NCI-H2171 (cell line): ENCODE measurements at places on chromosomes 16 and 17.

DNA sequence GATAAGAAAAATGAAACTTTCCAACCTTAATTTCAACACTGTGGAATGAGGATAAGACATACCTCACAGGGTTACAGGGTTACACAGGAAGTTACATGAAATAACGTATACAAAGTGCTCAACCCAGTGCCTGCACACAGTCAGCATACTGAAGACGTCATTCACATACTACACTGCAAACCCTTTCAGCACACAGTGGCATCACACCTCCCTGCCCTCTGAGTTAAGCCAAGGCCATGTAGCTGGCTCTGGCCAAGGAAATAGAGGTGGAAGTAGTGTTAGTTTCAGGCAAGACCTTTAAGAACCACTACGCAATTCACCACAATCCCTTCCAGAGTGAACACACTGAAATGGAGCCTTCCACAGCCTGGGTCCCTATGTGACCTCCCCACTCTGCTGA lies 46.6 kb upstream of the GSG1L start:
- no peak for DNase-seq

GRCh38 chr17:65783845-65784334 lies 222.4 kb upstream of the AXIN2 start:
- DNase-seq = no peak

GRCh38 chr17:29560316-29560715 lies 6.5 kb downstream of the ABHD15 start:
- peak; percentile 43 for DNase-seq

GRCh38 chr17:37567137-37567536 lies 42.1 kb downstream of the SYNRG start:
- DNase-seq = no peak

DNA sequence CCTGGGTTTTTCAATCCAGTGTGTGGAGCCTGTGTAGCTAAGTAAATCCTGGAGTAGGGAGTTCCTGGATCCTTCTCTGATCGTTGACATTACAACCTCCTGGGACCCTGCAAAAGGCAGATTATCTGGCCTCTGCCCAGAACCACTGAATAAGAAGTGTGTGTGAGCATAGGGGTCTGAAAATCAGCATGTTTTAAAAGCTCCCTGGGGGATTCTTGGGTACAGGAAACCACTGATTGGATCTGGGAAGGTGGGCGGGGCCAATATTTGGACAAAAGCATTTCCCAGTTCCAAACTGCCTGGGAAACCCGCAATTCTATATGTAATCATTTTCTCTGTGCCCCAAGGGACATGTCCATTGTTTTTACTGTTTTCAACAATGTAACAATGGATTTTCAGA lies 27.2 kb upstream of the BEAN1 start:
- peak; percentile 84 for DNase-seq

DNA sequence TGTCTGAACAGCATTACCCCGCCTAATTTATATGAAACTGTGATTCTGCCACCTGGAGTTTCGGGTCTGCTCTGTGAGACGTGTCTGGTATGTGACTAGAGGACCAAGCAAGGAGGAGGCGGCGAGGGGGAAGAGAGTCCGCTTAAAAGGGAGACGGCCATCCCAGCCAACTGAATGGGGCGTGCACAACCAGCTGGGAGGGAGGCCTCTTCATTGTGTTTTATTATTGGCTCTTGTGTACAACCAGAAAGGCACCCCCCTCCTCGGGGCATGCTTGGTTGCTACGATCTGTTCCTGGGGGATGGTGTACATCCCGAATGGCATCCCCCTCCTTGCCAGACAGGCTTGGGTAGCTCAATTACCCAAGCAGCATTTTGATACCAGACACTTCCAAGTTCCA lies 384.5 kb upstream of the SALL1 start:
- DNase-seq = no peak

DNA sequence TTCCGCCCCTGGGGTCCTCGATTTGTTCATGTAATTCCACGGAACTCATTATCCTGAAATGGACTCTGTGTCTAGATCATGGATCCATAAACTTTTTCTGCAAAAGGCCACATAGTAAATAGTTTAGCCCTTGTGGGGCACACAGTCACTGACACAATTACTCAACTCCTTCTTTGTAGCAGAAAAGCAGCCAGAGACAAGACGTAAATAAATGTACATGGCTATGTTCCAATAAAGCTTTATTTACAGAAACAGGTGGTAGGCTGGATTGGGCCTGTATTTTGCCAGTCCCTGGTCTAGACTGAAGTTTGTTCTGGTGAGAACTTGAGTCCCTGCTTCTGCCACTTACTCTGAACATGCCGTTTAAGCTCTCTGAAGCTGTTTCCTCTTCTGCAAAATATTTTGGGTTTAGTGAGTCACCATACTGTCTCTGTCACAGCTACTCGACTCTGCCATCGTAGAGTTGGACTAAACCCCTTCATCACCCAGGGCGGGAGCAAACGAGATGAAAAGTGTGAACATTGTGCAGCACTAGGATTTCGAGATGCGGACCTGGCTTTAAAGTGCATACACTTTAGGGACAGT lies 61.9 kb upstream of the FOXF1 start:
- no peak for DNase-seq

DNA sequence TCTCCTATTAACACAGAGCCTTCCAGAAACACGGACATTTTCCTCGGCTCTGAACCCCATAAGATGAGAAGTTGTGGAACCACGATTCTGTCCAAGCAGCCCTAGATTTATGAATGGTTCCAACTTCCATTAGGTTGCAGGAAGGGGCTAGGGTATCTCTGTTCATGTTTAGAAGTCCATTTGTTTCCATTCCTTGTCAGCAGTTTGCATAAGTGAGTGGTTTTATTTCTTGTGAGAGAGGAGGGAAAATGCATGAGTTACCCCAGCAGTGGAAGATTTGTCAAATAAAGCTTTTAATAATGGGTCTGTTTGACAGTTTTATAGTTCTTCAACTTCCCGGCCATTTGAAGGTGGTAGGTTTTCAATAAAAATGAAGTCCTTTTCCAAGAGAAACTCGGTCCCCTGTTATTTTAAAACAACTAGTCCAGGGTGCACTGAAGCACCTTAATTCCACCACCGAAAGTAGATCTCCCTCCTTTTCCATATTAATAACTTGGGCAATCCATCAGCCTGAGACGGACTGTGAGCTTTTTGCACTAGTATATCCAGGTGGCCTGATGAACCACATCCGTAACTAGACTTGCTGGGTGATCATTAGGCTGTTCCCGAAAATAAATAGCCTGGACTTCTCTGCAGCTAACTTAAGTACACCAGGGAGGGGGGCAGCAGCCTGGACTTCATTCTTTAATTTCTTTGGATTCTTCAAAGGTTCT lies 181.3 kb downstream of the TMEM114 start:
- no peak for DNase-seq

DNA sequence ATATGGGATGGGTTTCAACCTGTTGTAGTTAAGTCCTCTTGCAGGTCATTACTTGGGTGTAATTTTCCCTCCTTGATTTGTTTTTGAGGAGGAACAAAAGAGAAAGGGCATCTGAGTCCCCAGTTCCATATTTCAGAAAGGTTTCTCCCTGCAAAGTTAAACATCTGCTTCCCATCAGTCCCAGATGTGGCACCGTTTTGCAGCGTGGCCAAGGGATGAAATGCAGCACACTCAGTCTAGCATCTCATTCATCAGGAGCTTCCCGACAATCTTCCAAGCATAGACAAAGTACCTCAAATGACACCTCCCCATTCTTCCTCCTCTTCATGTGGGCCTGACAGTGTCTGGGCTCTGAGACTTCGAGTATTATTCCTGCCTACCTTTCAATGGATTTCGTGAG lies 363.7 kb upstream of the SOX9 start:
- no peak for DNase-seq

DNA sequence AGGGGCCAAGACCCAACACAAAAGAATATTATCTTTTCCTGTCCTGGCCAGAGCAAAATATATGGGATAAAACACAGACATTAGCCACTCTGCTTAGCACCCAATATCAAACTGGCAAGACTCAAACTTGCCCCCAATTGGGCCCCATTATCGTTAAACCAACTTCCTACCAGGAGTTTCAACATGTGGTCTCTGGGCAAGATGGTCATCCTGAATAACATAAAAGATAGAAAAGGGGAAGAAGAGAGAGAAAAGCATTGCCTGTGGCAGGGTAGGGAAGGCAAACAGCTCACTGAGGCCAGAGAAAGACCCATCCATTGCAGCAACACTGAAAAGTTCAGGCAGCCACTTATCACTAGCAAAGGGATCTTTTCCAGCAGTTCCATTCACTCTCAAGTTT lies 502.1 kb downstream of the KIF2B start:
- DNase-seq = no peak

DNA sequence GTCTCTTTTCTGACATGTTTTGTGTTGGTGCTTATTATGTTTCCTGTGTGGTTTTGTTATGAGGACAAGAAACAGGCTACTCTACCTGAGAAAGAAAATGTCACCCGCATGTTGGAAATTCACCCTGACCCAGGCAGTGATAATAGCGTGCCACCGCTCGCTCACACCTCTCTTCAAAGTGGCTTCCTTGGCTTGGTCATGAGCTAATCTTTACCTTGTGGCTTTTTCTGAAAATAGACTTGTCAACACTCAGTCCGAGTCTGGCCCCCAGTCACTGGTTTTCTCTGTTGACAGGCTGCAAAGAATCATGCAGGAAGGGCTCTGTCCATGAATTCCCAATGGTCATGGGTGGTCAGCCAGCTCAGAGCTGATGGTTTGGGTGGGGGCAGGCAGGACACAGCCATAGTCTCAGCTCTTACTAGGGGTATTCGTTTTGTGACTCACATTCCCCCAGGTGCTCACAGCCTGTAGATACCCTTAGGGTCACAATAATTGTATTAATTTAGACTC lies 121.3 kb upstream of the CACNG5 start:
- DNase-seq = no peak

DNA sequence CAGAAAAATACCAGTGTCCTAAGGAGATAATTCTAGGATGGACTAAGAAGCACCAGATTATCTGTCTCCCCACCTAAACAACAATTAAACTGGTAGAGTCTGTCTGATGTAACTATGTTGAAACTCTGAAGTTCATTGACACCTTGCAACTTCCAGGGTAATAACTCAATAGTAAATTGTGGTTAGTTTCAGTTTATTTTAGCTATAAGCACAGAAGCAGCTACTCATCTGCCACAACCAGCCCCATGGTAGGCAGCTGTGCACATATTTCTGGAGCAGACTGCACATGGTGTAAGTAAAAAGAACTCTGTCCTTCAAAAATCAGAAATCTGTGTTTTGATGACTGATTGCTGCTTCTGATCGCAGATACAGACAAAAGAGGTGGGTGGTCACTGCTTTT lies 852.1 kb downstream of the CDH11 start:
- no peak for DNase-seq

- peak; percentile 65 for DNase-seq
Measured at GRCh38 chr17:76544546-76545365, 4.9 kb downstream of the PRCD start.

GRCh38 chr17:50519141-50519834 lies 11.0 kb downstream of the MYCBPAP start:
- no peak for DNase-seq

GRCh38 chr16:13999895-14000425 lies 71.2 kb upstream of the MRTFB start:
- no peak for DNase-seq

- DNase-seq = no peak
Measured at GRCh38 chr17:16997514-16998429, 25.9 kb upstream of the TNFRSF13B start.

- DNase-seq = no peak
Measured at GRCh38 chr16:53622315-53622714, 81.3 kb downstream of the RPGRIP1L start.

DNA sequence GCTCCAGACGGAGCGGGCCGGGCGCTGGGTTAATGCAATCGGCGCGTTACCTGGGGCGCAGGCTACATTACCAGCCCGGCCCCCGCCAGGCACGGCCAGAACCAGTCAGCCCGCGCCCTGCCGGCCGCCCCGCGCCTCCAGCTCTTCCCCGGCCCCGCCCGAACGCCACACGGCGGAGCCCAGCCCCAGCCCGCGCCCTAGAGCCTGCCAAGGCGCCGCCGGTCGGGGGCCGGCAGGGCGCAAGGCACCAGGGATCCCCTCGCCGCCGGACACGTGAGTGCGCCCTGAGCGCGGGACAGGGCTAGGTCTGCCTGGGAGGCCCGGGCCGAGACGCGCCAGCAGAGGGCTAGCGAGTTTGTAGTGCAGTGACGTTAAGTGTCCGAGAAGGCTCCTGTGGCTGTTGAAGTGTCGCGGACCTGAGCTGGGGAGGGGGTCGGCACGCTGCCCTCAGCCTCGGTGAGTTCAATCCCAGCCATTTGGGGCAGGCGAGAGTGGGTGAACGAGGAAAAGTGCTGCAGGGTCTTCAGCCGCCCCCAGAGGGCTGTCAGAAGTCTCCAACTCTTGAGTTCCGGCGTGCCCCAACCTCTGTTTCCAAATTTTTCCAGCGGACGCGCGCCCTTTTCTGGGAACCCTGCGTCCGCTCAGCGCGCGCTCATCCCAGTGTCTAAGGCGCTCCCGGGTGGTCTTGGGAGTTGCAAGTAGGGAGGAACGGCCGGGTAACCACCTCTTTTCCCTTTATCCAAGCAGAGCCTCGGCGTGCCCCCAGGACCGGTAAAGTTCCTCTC lies at the start of gene SLC6A2:
SLC6A2 (plus strand) TSS at position 92 of the 785 bp plus-strand sequence. CDS start 707 bp downstream, outside the sequence.
- no peak for DNase-seq

DNA sequence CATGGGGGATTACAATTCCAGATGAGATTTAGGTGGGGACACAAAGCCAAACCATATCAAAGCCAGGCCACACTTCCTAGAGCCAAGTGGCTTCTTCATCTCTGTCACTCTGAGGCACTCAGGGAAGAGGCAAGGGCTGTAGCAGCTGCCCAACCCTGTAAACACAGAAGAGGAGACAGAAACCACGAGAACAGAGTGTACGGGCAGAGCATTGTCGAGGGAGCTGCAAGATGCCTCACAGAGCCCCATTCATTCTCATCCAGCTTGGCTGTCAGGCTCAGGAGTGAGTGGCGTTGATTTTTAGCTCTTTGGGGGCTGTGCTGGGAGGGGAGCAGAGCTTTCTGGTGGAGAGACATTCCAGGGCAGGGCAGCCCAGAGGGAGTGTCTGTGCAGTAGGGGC lies 117.2 kb upstream of the SALL1 start:
- no peak for DNase-seq

DNA sequence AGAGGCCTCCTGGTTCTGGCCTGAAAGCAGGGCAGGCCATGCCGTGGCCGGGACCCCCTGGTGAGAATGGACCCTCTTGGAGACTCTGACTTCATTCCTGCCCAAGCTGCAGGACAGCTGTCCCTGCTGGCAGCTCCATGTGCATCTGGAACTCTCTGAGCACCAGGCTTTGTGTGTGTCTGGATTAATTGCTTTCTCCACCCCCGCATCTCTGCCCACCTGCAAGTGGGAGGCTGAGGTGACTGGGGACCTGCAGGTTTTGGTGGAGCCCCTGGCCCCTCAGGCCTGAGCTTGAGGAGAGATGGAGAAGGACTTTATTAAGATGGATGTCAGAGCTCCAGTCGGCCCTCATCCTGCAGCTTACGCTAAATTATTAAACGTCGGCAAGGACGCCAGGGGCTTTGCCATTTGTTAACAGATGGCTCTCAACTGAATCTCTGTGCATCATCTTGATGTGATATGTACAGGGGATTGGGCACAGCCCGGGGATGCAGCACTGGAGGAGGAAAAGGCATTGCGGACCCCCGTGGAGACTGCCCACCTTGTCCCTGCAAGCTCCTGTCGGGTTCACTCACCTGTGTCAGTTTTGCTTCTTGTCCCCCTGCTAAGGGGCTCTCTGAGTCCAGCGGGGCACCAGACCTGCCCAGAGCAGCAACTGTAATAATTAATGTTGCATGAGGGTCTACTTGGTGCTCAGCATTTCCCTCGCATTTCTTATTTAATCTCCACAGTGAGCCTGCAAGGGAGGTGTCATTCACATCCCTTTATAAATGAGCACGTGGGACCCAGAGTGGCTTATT lies 154.1 kb upstream of the RPL38 start:
- DNase-seq = no peak
